Adrenal gland (tissue), 19 donors: ENCODE measurements at places on chromosomes 7 and 10. TPM values are rescaled to one million over a fixed set of nuclear protein-coding genes. Genes with fewer than 3 reads are reported as not detected.

DNA sequence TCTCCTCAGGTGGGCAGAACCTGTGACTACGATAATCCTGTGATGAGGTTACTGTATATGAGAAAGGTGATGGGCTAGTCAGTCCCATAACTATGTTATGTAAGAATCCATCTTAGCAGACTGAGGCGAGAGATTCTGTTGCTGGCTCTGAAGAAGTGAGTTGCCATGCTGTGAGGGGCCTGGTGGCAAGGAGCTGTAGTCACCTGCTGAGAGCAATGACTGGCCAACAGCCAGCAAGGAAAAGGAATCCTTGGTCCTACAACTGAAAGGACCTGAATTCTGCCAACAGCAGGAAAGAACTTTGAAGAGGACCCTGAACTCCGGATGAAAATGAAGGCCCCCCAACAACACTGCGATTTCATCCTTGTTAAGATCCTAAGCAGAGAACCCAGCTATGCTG is 31.0 kb upstream of the DNAJB12 start:
- no peak for DNase-seq
- H3K4me3 ChIP-seq: no peak overlapping the region
- no peaks in the 10 kb centered on the region for H3K4me1 ChIP-seq

DNA sequence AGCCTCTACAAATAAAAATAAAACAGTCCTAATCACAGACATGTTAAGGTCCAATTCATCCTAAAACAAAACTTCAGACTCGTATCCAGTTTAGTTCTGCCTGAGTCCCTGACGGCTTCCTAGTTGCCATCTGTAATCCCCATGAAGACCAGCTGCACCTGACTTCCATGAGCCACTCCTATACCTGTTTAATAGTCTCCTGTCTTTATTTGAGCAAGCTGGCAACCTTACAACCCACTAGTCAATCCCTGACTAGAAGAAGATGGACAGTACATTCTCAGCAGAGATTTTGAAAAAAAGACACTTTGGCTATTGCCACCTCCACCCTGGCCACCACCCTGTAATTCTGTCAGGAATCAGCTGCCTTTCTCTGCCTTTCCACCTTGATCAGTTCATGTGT is 197.7 kb downstream of the HIBADH start:
- no peaks in the 10 kb centered on the region for H3K4me1 ChIP-seq
- H3K27me3 ChIP-seq: no peaks in the 10 kb centered on the region
- H3K36me3 ChIP-seq: no peaks in the 10 kb centered on the region
- no peak for DNase-seq
- H3K4me3 ChIP-seq: no peak overlapping the region

The SORBS1 gene
- total RNA-seq: 23.6 TPM

- no peak for DNase-seq
- no peaks in the 10 kb centered on the region for H3K27me3 ChIP-seq
- no peak overlapping the region for H3K27ac ChIP-seq
These were observed 527.7 kb upstream of the CELF2 start for GRCh38 chr10:10489805-10490571.

DNA sequence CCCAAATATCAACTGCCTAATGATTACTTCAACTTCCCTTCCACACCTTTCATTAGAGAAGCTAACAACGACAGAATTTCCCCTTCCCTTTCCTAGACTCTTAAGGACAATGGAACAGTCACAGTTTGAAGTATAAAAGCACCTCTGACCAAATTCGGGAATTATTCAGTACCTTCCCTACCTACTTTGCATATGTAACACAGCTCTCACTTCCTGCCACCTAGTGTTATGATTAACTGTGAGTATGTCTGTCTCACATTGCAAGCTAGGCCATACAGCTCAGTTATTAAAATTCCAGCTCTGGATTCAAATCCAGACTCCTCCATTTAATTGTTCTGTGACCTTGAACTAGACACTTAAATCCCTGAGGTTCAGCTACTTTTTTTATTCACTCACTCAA is 44.8 kb upstream of the HPSE2 start:
- no peak for DNase-seq
- no peaks in the 10 kb centered on the region for H3K36me3 ChIP-seq
- no peaks in the 10 kb centered on the region for H3K27me3 ChIP-seq
- no peak overlapping the region for H3K27ac ChIP-seq
- no peaks in the 10 kb centered on the region for H3K4me1 ChIP-seq

GRCh38 chr7:12889391-12889790 is 202.0 kb downstream of the ARL4A start:
- H3K27me3 ChIP-seq: no peaks in the 10 kb centered on the region
- no peaks in the 10 kb centered on the region for H3K4me1 ChIP-seq
- no peak for DNase-seq
- H3K27ac ChIP-seq: no peak overlapping the region

The CAMK2B gene
- 5.0 TPM for total RNA-seq

GRCh38 chr7:41313171-41313570 is 389.7 kb downstream of the INHBA start:
- H3K27me3 ChIP-seq: no peaks in the 10 kb centered on the region
- no peaks in the 10 kb centered on the region for H3K4me1 ChIP-seq
- H3K27ac ChIP-seq: no peak overlapping the region
- no peak for DNase-seq

DNA sequence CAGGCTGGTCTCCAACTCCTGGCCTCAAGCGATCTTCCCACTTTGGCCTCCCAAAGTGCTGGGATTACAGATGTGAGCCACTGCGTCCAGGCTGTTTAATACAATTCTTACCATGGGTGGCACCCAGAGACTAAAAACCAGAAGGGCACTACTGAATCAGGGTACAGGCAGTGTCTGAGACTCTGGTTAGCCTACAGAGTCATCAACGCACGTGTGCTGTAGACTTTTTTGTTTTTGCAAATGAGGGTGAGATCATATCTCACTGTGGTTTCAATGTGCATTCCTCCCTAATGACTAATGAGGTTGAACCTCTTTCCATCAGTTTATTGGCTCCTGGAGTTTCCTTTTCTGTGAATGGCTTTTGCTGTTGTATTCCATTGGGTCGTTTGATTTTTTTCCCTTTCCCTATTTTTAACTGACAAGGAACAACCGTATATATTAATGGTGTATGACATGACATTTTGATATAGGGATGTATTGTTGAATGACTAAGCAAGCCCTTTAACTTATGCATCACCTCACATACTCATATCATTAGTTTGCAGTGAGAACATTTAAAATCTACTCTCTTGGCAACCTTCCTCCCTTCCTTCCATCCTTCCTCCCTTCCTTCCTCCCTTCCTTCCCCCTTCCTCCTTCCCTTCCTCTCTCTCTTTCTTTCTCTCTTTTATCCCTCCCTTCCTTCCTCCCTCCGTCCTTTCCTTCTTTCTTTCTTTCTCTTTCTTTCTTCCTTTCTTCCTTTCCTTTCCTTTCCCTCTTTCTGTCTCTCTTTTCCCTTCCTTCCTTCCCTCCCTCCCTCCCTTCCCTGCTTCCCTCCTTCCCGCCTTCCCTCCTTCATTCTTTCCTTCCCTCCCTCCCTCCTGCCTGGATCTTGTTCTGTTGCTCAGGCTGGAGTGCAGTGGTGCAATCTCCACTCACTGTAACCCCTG is 9.3 kb upstream of the TMEM270 start:
- DNase-seq: no peak
- H3K27me3 ChIP-seq: no peaks in the 10 kb centered on the region
- H3K4me1 ChIP-seq: no peaks in the 10 kb centered on the region
- H3K4me3 ChIP-seq: no peak overlapping the region

The NKX1-2 gene
- total RNA-seq: not detected

The CEP55 gene
- total RNA-seq: 7.7 TPM

GRCh38 chr7:124791426-124791825 is 25.8 kb upstream of the GPR37 start:
- H3K4me3 ChIP-seq: no peak overlapping the region
- no peaks in the 10 kb centered on the region for H3K27me3 ChIP-seq
- DNase-seq: no peak
- no peaks in the 10 kb centered on the region for H3K4me1 ChIP-seq
- H3K27ac ChIP-seq: no peak overlapping the region
- H3K36me3 ChIP-seq: no peaks in the 10 kb centered on the region

The CALML3 gene
- total RNA-seq: not detected

The AKR1C2 gene
- total RNA-seq: 8.2 TPM

- no peak overlapping the region for H3K4me3 ChIP-seq
- H3K4me1 ChIP-seq: no peaks in the 10 kb centered on the region
- H3K36me3 ChIP-seq: no peaks in the 10 kb centered on the region
- H3K27ac ChIP-seq: no peak overlapping the region
- no peaks in the 10 kb centered on the region for H3K27me3 ChIP-seq
- DNase-seq: no peak
These were observed 68.1 kb upstream of the ADGRA1 start for GRCh38 chr10:133019651-133020050.

DNA sequence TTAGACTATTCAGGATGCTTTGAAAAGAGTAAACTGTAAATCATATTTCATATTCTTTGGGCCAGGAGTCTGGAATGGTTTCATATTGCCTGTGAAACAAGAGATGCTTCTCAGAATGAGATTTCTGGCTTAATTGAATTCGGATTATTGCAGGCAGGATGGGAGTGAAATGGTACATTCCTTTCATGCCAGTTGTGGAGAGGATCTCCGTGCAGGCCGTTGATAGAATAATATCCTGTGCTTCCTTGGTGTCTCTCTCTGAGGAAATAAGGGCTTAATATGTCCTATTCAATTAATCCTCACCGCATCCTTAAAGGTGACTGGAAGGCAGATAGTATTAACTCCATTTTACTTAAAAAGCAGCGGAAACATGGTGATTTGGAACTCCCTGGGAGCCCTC is 56.6 kb downstream of the CUX1 start:
- no peak overlapping the region for H3K27ac ChIP-seq
- no peak for DNase-seq
- no peak overlapping the region for H3K4me3 ChIP-seq
- no peaks in the 10 kb centered on the region for H3K4me1 ChIP-seq
- no peaks in the 10 kb centered on the region for H3K36me3 ChIP-seq

The ZNF425 gene
- total RNA-seq: 1.7 TPM

The TMUB1 gene
- 46.3 TPM for total RNA-seq

DNA sequence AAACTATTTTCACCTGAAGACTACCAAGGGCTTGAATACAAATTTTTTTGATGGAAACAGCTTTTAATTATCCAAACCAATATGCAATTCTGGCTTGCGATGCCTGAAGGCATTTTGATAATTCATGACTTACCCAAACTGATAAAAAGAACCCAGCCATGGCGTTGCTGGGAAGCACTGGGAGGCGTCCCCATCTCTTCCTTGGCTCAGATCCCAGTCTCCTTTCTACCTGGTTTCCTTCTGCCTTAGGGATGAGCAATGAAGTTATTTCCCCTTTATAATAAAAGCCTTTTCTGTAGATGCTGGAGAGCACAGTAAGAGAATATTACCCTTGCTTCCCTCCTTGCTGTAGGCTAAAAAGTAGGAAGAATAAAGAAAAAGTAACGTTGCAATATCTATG is 129.1 kb upstream of the ANK3 start:
- H3K4me3 ChIP-seq: no peak overlapping the region
- DNase-seq: no peak
- no peaks in the 10 kb centered on the region for H3K36me3 ChIP-seq

- H3K27ac ChIP-seq: no peak overlapping the region
- no peak overlapping the region for H3K4me3 ChIP-seq
- no peaks in the 10 kb centered on the region for H3K27me3 ChIP-seq
- no peaks in the 10 kb centered on the region for H3K36me3 ChIP-seq
- H3K4me1 ChIP-seq: no peaks in the 10 kb centered on the region
- no peak for DNase-seq
These were observed 54.6 kb downstream of the STK32C start for GRCh38 chr10:132253092-132253687.

The SPDYE2B gene
- total RNA-seq: not detected

GRCh38 chr7:6653071-6654003 is 16.2 kb downstream of the ZNF316 start:
- no peak for DNase-seq
- H3K27me3 ChIP-seq: no peaks in the 10 kb centered on the region
- no peaks in the 10 kb centered on the region for H3K4me1 ChIP-seq
- no peak overlapping the region for H3K27ac ChIP-seq
- H3K4me3 ChIP-seq: no peak overlapping the region

DNA sequence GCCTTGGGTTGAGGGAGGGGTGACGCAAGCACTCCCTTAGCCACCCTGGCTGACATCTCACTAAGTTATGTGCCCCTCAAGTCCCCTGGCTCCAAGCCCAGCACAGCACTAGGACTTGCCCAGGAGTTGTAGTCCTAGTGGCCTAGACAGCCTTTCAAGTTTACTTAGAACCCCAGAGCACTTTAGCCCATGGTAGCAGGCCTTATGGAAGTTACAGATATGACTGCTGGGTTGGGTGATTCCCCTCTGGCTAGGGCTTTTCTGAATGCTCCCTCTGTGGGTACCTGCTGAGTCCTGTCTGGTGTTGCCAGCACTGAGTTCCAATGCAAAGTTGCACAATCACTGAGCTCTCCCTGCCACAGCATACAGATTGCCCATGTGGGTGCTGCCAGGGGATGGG is 83.2 kb downstream of the AHCYL2 start:
- no peaks in the 10 kb centered on the region for H3K27me3 ChIP-seq
- H3K36me3 ChIP-seq: no peaks in the 10 kb centered on the region
- H3K4me1 ChIP-seq: no peaks in the 10 kb centered on the region
- DNase-seq: no peak
- no peak overlapping the region for H3K4me3 ChIP-seq

The ITIH5 gene
- 1.4 TPM for total RNA-seq

The GPR26 gene
- not detected for total RNA-seq

- H3K4me1 ChIP-seq: peaks cover 7% of the 10 kb centered on the region
- H3K36me3 ChIP-seq: no peaks in the 10 kb centered on the region
- no peaks in the 10 kb centered on the region for H3K27me3 ChIP-seq
- DNase-seq: no peak
- no peak overlapping the region for H3K27ac ChIP-seq
These were observed 99.6 kb downstream of the NPSR1 start for GRCh38 chr7:34757570-34758110.

GRCh38 chr7:157558061-157558460 is 221.3 kb downstream of the DNAJB6 start:
- no peak for DNase-seq
- no peaks in the 10 kb centered on the region for H3K36me3 ChIP-seq
- no peak overlapping the region for H3K4me3 ChIP-seq
- no peak overlapping the region for H3K27ac ChIP-seq

The TCERG1L gene
- 0.23 TPM for total RNA-seq

DNA sequence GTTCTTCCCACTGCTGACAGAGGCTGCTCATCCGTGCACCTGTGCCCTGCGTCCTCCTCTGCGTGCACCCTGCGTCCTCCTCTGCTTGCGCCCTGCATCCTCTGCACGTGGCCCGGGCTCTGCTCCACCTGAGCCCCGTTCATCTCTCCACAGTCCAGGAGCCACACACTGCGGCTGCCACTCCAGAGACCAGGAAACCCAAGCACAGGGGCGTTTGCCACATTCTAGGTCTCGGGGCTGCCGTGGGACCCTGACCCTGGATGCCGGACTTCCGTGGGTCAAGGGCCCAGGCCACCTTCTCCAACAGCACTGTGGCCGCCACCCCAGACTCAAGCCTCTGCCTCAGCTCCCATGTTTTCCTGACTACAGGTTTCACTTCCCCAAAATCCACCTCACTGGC is 460.4 kb downstream of the PTPRN2 start:
- no peak overlapping the region for H3K27ac ChIP-seq
- H3K36me3 ChIP-seq: no peaks in the 10 kb centered on the region
- H3K4me1 ChIP-seq: no peaks in the 10 kb centered on the region

GRCh38 chr10:111206521-111206920 is 129.7 kb downstream of the ADRA2A start:
- H3K4me3 ChIP-seq: no peak overlapping the region
- no peaks in the 10 kb centered on the region for H3K27me3 ChIP-seq
- H3K27ac ChIP-seq: no peak overlapping the region
- no peak for DNase-seq
